NCI-H1694 treated with DMSO at 0.1 percent for 48 hours (cell line): ENCODE measurements at places on chromosomes 1 and 21.

DNA sequence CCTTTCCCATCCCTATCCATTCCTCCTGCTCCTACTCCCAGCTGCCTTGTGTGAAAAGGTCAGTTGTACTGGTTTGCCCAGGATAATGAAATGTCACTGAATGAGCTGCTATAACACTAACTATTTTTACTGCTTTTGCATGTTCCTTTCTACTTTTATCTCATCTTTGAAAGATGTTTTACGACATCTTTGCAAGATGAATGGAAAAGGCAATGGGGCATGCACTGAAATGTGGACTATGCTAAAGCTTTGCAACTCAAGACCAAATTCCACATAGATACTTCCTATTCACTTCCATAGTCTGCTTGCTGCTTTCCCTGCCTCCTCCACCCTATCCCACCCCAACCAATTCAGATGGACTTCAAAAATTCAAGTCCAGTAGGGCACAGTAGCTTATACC lies 111.3 kb downstream of the SETD4 start:
- DNase-seq, result no peak

DNA sequence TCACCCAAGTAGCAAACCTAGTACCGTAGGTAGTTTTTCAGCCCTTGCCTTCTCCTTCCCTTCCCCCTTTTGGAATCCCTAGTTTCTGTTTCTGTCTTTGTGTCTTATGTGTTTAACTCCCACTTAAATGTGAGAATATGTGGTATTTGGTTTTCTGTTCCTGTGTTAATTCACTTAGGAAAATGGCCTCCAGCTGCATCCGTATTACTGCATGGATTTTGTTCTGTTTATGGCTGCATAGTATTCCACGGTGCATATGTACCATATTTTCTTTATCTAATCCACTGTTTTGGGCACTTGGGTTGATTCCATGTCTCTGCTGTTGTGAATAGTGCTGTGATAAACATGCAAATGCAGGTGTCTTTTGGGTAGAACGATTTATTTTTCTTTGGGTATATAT lies 138.6 kb downstream of the POU2F1 start:
- DNase-seq, result no peak

DNA sequence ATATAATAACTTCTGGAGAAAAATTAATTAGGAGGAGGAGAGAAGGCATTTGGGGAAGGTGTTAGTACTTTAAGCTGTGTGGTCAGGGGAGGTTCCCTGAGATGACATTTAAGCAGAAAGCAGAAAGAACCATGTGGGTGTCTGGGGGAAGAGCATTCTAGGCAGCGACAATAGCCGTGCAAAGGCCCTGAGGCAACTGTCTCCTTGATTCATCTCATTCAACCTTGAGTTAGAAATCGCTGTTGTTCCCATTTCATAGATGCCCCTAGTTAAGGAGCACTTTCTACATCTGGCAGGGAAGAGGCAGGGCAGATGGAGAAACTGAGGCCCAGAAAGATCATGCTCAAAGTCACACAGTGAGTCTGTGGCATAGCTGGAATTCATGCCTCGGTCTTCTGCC lies 108.6 kb upstream of the RUNX3 start:
- no peak for DNase-seq

DNA sequence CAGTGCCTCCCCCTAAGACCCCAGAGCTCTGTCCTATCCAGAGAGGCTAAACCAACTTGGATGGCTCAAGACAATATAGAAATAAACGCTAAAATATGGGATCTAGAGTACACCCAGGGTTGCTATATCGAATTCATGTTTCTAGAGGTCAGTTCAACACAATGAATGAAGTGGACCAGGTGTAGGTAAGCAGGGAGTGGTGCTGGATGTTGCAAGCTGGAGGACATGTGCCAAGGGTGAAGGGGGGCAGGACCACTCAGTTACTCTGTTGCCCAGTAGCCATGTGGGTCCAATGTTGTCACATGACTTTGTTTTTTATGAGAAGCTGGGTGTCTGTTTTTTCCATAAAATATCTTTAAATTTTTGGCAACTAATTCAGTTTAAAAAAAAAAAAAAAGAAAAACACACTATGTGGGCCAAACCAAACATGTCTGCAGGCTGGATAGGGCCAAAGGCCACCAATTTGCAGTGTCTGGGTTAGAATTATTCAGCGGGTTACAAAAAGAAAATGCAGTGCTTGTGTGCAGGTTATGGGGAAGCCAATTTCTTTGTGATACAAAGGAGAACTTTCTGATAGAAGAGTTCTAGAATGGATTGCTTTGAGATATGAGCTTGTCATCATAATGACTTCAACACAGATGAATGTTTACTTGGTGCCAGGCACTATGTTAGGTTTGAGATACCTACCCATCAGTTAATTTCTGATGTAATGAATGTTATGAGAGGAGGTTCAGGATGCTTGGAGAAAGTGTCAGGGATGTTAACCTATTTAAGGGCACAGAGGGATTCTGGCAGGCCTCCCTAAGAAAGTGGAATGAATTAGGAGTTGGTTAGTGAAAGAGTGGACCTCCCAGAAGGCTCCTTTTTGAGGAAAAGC lies 8.9 kb downstream of the CACHD1 start:
- no peak for DNase-seq

DNA sequence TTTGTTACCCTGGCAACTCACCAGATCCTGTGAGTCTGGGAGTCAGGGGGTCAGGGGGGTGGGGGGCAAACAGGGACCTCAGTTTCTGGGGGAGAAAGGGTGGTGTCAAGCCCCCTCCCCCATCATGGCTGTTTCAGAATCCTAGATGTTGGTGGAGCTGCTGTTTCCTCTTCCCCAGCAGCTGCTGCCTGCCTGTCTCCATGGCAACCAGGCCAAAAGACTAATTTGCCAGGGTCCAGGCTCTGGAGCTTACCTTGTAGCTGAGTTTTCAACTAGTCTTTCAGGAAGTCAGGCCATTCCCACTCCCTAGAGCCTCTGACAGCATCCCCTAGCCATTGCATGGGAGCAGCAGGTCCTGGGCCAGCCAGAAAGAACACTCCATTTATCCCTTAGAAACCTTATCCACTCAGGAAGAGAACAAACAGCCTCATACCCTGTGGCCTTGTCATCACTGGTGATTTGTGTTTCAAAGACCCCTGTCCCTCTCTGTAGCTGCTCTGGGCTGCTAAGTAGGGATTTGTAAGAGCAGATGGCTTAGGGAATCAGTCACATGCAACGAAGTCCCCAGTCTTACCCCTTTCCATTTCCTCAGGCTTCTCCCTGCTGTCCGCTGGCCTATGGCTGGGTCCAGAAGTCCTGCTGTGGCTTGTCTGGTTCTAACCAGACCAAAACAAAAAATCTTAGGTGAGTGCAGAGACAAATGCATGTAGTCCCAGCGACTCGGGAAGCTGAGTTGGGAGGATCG lies 21.5 kb upstream of the STMN1 start:
- peak; percentile 82 for DNase-seq

GRCh38 chr1:175272361-175272760 lies 79.8 kb upstream of the KIAA0040 start:
- DNase-seq, result no peak

DNA sequence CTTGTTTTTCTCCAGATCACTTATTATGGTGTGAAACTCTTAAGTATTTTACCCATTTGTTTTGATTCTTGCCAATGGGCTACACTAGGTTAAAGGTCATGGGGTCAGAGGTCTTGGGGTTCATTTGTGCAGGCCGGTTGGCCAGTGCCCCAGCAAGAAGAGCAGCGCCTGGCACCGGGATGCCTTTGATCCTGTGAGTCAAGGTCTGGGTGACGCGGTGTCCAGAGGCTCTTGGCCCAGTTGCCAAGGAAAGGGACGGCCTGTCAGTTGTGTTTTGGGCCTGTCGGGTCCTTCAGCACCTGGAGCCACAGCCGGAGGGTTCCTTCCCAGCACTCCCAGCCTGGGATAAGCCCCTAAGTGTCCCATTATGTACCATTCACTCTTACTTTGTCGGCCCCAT lies 25.1 kb downstream of the RHBG start:
- no peak for DNase-seq
